ENCODE measurements at places on chromosomes 7 and 10.

DNA sequence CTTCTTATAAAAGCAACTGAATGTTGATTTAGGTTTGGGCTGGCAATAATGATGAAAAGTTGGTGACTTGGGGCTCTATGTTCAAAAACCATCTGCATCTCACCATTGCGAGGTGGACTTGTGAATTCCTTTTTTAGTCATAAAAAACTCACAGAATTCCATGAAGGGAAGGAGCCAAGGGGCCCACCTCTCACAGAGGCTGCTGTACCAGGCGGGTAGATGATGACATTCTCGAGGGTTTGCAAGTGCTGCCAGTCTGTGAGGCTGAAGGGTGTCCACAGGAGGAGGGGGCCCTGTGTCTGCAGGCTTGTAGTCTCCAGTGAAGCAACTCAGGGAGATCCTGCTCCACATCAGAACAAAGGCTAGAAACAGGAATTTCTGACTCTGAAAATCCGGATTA, 195.5 kb upstream of the ZNF32 start:
- DNase-seq: no peak

DNA sequence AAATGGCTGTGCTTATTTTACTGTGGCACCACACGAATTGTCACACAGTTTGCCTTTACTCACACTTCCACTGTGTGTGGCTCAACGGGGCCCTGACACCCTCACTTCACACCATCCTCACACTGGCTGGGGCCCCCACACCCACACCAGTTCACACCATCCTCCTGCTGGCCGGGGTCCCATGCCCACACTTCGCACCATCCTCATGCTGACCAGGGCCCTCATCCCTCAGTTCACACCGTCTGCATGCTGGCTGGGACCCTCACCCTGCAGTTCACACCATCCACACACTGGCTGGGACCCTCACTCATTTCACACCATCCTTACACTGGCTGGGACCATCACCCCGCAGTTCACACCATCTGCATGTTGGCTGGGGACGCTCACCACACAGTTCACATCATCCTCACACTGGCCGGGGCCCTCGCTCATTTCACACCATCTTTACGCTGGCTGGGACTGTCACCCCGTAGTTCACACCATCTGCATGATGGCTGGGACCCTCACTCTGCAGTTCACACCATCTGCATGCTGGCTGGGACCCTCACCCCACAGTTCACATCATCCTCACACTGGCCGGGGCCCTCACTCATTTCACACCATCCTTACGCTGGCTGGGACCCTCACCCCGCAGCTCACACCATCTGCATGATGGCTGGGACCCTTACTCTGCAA, 36.0 kb downstream of the BRI3 start:
- DNase-seq: no peak

DNA sequence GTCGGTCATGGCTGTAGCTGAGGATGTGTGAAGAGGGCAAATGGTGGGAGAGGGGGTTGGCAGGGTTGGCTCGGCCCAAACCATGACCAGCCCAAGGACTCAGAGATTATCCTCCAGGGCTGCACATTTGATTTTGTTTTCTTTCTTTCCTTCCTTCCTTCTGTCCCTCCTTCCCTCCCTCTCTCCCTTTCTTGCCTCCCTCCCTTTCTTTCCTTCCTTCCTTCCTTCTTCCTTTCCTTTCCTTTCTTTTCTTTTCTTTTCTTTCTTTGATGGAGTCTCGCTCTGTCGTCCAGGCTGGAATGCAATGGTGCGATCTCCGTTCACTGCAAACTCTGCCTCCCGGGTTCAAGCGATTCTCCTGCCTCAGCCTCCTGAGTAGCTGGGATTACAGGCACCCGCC, 3.8 kb downstream of the SSC4D start:
- no peak for DNase-seq

- DNase-seq: no peak
These were observed 7.1 kb upstream of the UNCX start for GRCh38 chr7:1225441-1226185.

GRCh38 chr7:136174477-136175125, 197.4 kb upstream of the MTPN start:
- DNase-seq: no peak

GRCh38 chr10:3961082-3961481, 176.1 kb upstream of the KLF6 start:
- DNase-seq: no peak

DNA sequence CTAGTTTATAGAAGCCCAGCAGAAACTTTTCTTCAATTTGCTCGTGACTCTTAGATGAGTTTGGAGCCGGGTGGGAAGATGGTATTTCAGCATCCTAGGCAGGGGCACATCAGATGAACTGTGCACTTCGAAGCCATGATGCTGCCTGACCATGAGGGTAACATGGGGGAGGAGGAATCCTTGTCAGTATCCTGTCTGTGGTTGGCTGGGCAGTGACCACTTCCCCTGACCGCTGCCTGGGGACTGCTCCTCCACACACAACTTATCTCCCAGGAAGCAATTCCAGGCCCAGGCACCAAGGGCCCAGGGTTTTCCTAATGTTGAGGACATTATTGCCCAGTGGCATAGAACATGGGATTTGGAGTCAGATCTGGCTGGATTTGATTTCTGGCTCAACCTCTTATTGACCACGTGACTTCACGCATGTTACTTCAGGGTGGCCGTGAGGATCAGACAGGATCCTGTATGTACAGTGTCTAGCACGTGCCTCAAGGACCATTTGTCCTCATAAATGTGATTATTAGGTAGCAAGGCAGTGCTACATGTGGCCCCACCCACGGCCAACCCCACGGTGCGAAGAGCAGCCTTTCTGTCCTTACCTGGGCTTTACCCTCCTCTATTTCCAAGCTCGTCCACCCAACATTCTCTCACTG, 65.2 kb downstream of the PTPRE start:
- no peak for DNase-seq

- DNase-seq: no peak
These were observed 10.7 kb upstream of the AKR1B1 start for GRCh38 chr7:134469622-134470021.

DNA sequence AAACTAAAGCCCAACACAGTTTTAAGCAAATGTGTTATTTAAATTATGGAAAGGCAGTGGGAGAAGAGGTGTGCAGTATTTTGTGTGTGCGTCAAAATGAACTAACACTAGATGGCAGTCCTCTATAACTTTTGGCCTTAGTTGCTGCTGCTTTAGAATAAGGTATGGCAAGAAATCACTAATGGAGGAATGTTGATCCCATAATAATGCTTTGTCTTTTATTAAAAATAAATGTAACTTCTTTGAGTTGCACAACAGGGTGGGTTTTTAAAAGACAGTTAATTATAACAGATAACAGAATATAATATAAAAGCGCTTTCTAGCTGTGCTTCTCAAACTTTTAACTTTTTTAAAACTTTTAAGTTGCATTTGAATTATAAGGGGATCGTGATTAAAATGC, 56.4 kb downstream of the BBS9 start:
- DNase-seq: no peak

- DNase-seq: no peak
These were observed 125.4 kb downstream of the AUTS2 start for GRCh38 chr7:69723663-69724062.

GRCh38 chr7:2670171-2670570, 17.8 kb upstream of the AMZ1 start:
- no peak for DNase-seq

DNA sequence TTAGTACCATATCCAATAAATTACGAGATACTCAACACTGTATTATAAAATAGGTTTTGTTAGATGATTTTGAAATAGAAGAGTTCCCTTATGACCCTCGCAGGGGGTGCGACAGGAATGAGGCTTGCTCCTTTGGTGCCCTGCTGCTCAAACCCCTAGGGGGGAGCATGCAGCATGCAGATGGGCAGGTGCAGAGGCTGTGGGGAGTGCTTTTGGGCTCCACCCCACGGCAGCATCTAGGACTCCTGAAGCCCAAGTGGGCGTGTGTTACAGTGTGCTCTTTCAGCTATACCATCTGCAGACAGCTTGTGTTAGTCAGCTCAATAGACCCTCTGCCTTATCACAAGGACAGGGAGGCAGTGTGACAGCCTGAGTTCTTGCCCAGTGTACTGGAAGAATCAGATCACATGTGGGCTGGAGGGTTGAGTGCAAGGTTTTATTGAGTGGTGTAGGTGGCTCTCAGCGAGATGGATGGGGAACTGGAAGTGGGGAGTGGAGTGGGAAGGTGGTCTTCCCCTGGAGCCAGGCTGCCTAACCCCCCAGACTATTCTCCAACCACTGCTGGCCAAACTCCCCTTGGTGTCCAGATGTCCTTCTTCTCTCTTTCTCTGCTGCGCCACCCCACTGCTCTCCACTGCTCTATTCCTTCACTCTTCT, 3.1 kb upstream of the MRC1 start:
- no peak for DNase-seq

DNA sequence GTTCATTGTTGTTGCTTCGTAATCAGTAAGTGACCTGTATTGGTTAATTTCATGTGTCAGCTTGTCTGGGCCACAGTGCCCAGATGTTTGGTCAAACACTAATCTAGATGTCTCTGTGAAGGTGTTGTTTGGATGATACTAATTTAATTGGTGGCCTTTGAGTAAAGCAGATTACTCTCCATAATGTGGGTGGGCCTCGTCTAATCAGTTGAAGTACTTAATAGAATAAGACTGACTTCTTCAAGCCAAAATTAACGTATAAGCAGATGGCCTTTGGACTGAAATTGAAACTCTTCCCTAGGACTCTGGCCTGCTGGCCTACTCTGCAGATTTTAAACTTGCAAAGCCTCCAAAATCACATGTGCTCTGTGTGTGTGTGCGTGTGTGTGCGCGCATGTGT, 245.7 kb downstream of the GFRA1 start:
- DNase-seq: no peak

GRCh38 chr7:150992833-150993302, 2.1 kb downstream of the NOS3 start:
- DNase-seq: no peak

GRCh38 chr7:66696774-66697191, 43.8 kb upstream of the RABGEF1 start:
- no peak for DNase-seq

DNA sequence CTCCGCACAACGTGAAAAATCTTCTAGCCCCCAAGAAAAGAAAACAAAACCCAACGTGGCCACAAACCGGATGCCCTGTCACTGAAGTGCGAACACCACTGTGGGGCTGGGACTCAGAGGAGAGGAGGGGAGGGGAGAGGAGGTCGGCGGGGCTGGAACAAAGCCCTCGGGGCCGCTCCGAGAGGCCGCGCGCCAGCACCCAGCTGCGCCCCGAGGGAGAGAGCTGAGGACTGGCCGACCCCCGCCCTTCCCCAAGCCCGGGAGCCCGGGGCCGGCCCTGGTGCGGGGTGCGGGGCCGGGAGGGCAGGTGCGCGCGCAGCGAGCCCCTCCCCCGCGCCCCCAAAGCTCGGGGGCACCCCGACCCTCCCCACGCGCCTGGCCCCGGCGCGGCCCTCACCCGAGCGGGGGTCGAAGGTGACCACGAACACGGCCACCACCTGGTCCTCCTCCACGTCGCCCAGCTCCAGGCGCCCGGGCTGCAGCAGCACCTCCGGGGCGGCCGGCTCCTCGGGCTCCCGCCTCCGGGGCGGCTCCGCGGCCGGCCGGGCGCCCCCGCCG, 398 bp downstream of the DENND11 start:
- DNase-seq: no peak

- DNase-seq: no peak
These were observed 85.2 kb downstream of the ABCB5 start for GRCh38 chr7:20700453-20701227.

- no peak for DNase-seq
These were observed 29.3 kb upstream of the CRYGN start for GRCh38 chr7:151469281-151469680.

- DNase-seq: no peak
These were observed 50.2 kb downstream of the DOCK1 start for GRCh38 chr10:126955396-126955795.

DNA sequence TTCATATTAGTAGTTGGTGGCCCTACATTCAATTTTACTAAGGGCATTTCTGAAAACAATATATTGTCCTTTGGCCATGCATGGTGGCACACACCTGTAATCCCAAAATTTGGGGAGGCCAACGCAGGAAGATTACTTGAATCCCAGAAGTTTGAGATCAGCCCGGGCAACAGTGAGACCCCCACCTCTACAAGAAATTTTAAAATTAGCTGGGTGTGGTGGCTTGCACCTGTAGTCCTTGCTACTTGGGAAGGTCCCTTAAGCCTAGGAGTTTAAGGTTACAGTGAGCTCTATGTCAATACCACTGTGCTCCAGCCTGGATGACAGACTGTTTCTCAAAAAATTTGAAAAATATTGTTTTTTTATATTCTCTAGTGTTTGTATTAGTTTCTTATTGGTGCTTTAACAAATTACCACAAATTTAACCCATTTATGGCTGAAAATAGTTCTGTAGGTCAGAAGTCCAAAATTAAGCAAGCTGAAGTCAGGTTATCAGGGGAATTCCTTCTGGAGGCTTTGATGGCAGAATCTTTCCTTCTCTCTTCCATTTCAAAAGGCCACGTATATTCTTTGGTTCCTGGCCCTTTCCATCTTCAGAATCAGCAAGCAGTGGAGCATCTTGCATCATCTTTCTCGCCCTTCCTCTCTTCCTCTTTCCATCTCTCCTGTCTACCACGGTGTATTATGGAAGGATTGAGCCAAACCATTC, 12.4 kb downstream of the CBX3 start:
- DNase-seq: no peak

DNA sequence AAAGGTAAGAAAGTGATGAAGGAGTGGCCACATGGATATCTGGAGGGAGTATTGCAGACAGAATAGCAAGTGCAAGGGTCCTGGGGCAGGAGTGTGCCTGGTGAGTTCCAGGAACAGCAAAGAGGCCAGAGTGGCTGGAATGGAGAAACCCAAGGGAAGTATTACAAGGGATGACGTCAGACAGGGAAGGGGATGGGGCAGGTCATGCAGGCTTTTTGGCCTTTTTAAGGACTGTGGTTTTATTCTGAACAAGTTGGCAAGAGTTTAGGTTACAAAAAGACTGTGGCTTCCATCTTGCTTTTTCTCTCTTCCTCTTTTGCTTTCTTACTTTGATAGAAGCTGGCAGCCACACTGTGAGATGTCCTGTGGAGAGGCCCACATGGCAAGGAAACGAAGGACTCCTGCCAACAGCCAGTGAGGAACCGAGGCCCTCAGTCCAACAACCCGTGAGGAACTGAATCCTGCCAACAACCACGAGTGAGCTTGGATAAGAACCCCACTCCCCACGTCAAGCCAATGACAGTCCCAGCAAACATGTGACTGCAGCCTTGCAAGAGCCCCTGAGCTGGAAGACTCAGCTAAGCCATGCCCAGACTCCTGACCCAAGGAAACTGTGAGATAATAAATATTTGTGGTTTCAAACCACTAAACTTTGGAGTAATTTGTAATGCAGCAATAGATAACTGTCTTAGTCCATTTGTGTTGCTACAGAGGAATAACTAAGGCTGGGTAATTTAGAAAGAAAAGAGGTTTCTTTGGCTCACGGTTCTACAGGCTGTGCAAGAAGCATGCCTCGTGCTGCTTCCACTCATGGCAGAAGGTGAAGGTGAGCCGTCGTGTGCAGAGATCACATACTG, 19.8 kb upstream of the KDM7A start:
- DNase-seq: no peak

GRCh38 chr10:70890917-70891431, 2.6 kb upstream of the PCBD1 start:
- DNase-seq: no peak

DNA sequence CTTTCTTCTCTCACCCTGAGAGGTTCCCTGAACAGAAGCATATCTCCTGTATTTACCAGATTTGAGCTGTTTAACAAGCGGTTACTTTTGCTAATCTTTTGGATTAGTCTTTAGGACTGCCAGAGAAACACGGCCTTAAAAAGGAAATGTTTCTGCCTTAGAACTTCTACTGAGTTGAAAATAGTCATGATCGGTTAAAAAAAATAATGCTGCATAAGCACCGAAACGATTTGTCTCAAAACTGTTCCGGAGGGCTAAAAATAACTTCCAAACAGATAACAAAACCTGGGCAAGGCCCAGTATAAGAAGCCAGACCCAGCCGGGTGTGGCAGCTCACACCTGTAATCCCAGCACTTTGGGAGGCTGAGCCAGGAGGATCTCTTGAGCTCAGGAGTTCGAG, 43.3 kb upstream of the CYTH3 start:
- DNase-seq: no peak

Data from NCI-H1436 treated with DMSO at 0.1 percent for 48 hours (cell line).